ELR (cell line): ENCODE measurements at places on chromosomes 12 and 14.

GRCh38 chr14:61472801-61473376 lies 151.5 kb downstream of the PRKCH start:
- peak; percentile 40 for DNase-seq

DNA sequence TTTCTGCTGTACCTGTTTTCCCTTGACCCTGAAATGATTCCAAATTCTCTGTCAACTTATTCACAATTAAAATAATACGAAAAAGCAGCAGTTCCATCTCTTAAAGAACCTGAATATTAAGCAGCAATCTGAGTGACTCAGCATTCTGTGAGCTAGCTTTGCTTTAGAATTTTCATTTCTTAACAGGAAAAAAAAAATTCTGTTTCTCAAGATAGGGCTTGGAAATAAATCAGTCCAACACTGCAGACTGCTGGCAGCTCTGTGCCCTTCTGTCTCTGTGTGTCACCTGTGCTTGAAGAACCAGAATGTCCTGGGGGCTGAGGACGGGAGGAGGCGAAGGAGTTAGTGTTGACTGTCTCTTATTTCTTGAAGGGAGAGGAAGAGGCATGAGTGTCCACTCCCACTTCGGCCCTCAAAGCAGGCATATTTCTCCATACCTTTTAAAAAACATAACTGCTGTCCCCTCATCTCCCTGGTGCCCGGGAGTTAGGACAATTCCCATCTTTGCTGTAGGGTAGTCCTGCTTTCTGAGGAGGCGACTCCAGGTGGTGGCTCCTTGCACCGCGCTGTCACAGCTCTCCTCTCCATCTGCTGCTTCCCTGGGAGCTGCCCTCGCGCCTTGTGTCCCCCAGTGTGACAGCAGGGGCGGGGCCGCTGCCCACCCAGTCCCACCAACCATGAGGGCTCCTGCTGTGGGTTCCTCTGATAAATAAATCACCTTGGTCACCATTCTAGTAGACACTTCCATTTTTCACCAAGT lies 203.1 kb downstream of the CALM1 start:
- no peak for DNase-seq

GRCh38 chr12:119100933-119101332 lies 77.8 kb upstream of the HSPB8 start:
- DNase-seq: no peak

GRCh38 chr14:74077401-74077800 lies 6.9 kb downstream of the ALDH6A1 start:
- DNase-seq: no peak

DNA sequence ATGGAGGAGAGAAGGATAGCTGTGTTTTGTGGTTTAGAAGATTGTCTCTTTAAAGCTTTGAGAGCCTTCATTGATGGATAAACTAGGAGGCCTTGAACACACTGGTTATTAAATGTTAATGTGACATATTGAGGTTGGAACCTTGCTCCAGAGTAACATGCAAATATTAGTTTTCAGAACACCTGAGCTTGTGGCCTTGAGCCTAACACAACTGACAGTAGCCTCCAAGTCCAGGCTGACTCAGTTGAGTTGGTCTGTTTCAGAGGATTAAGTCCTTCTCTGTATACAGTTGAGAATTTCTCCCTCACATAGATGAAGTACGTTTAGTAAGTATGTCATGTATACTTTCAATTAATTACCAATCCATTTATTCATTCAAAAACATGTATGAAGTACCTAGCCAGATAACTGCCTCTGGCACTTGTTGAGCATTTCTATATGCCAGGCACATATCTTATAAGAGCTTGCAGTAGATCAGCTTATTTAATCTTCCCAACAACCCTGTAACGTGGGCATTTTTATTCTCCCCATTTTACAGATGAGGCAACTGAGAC lies 63.5 kb downstream of the ELK3 start:
- no peak for DNase-seq

DNA sequence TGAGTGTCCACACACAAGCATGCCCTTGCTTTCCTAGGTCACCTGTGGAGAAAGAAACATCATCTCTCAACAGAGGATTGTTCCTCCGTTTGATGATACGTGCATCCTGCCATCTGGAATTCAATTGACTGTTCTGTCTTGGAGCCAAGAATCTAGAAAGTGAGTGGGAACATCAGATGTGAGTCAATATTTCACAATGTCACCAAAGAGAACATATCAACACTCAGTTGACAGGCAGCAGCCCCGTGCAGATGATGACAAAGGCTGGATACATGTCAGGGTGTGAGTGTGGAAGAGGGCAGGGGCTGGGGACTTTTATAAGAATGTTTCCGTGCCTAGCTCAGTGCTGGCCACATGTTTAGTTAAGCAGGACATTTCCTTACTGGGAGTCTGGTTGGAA lies 76.1 kb downstream of the TBC1D30 start:
- peak; percentile 67 for DNase-seq

GRCh38 chr12:2101771-2102170 lies 49.0 kb downstream of the CACNA1C start:
- peak; percentile 8 for DNase-seq

- peak; percentile 91 for DNase-seq
These were observed at the start of gene SLC15A4 for GRCh38 chr12:128823916-128824839. SLC15A4 (minus strand) TSS chr12:128823958; CDS start chr12:128823943, 15 bp downstream.

DNA sequence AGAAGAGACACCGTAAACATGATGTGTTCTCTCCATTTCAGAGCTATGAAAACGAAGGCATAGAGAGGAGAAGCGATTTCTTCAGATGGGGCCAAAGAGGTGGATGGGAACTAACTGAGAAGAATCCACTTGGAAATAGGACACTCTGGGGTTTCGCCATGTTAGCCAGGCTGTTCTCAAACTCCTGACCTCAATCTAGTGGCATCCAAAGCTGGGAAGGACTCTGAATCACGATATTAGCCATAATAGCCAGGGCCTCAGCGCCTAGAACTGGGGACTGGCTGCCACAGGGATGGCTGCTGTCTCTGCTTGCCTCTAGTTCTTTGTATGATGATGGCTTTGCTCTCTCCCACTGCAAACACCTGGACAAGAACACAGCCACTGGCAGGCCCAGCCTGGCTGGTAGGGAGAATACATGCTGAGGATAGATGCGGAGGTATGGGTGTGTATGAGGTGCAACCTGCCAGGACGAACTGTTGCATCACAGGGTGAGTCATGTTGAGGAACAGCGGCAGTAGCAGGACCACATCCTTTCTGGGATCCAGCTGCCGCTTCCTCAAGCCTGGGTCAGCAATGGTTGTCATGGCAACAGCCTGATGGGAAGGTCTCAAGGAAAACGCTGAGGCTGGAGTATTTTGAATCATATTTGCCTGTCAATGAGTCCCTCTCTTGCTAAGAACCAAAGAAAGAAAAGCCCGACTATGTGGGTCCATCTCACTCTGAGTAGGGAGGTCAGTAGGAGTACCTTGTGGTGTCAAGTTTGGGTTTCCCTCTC lies 31.1 kb downstream of the CCDC177 start:
- peak; percentile 98 for DNase-seq

GRCh38 chr12:2297004-2297403 lies 244.2 kb downstream of the CACNA1C start:
- DNase-seq: no peak

DNA sequence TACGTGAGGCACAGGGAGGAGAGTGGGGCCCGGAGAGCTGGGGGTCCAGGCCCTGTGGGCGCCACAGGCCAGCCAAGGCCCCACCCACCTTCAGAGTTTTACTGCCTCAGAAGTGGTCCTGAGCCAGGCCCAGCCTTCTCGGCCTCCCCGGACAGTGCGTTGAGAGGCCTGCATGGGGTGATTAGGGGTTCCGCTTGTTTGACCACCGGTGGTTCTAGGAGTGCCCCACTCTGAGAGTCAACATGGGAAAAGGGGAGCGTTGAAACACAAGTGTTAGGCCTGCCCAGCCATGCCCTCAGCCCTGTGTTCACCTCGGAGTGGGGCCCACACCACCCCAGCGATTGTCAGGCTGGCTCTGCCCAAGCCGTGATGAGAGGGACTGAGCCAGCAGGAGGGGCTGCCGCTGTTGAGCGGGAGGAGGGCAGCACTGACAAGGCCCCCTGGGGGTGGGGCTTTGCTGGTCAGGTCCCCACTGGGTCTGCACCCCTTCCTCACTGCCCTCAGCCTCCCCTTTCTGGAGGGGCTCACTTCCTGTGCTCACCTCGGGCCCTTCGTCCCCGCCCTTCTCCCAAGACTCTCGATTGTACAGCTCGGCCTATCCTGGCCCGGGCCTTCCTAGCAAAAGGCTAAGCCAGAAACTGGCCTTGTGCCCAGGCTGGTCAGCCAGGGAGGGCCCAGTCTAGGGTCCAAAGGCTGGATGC lies 4.8 kb downstream of the CKB start:
- no peak for DNase-seq
